ENCODE measurements at places on chromosomes 1 and 21. TPM values are rescaled to one million over a fixed set of nuclear protein-coding genes. Genes with fewer than 3 reads are reported as not detected.

Gene MIS18A
- 21.9 TPM for total RNA-seq

Gene S1PR1
- total RNA-seq, result 0.84 TPM

Gene SYCP1
- total RNA-seq, result not detected

Gene FTCD
- 0.20 TPM for total RNA-seq

Gene CRNN
- not detected for total RNA-seq

Gene RHEX
- not detected for total RNA-seq

Gene B3GALT2
- 0.96 TPM for total RNA-seq

Gene SPRR3
- total RNA-seq, result not detected

Gene ADCY10
- total RNA-seq, result under 0.01 TPM

Gene GBP5
- not detected for total RNA-seq

Gene PRRX1
- 52.6 TPM for total RNA-seq

Gene TMEM82
- not detected for total RNA-seq

Gene CLDN14
- not detected for total RNA-seq

Gene IPO13
- 23.2 TPM for total RNA-seq

Gene GPR37L1
- total RNA-seq, result not detected

Gene ABCA4
- 0.10 TPM for total RNA-seq

DNA sequence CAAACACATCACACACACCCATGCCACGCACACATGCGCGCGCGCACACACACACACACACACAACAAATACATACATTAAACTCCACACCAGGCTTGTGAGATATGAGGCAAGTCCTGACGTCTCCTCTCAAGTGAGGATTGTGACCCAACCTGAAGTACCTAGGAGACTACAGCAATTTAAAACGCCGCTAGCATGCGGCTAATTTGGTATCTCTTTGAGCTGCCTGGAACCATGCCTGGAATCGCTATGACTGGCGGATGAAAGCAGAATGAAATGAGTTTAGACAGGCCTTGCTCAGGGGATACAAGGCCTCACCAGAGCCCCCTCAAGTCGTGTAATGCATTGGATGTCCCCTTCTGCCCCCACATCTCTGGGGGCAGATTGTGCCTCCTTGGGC lies 1.6 kb upstream of the RAB7B start:
- no peak for DNase-seq

GRCh38 chr1:21293537-21294265 lies 3.4 kb upstream of the ECE1 start:
- DNase-seq, result no peak

GRCh38 chr1:160423966-160424365 lies 23.6 kb downstream of the VANGL2 start:
- no peak for DNase-seq

GRCh38 chr1:239084459-239085080 lies 301.8 kb upstream of the CHRM3 start:
- DNase-seq, result no peak

DNA sequence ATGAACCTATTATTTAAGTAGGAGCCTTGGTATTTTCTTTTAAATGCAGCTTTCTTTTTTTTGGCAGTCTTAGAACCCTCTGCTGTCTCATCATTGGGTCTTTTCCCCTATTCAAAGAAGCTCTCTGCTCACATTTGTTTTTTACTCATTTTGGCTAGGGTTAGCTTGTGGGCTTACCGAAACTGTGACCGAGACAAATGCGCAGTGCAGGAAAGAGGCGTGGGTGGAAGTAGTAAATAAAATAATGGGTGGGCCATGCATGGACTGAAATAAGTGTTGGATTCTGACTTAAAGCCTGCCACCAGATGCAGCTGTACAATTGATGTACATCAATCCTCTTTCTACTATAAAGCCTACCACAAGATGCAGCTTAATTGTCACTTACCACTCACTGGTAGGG lies 14.7 kb downstream of the XPR1 start:
- no peak for DNase-seq

GRCh38 chr21:35426469-35426868 lies 377.4 kb upstream of the RUNX1 start:
- no peak for DNase-seq

GRCh38 chr21:43932005-43932404 lies 67.0 kb downstream of the AGPAT3 start:
- no peak for DNase-seq

- no peak for DNase-seq
Observed at GRCh38 chr1:211800925-211801607, 29.5 kb downstream of the LPGAT1 start.

- peak; percentile 52 for DNase-seq
Observed at GRCh38 chr1:195584870-195585624, 1023.2 kb downstream of the KCNT2 start.

DNA sequence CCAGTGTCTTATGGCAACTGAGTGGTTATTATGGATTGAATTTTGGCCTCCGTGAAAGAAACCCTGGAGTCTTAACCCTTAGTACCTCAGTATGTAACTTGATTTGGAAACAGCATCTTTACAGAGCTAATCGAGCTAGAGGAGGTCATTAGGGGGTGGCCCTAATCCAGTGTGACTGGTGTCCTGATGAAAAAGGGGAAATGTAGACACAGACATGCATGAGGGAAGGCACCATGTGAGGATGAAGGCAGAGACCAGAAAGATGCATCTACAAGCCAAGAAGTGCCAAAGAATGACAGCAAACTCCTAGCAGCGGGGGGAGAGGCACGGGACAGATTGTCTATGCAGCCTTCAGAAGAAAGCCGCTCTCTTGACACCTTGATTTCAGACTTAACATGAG lies 14.7 kb downstream of the DOP1B start:
- no peak for DNase-seq

GRCh38 chr1:98268316-98268715 lies 347.5 kb upstream of the DPYD start:
- no peak for DNase-seq

GRCh38 chr1:37714689-37715088 lies 22.4 kb downstream of the CDCA8 start:
- no peak for DNase-seq

GRCh38 chr1:81228926-81229325 lies 571.8 kb upstream of the ADGRL2 start:
- DNase-seq, result no peak

GRCh38 chr1:26388791-26389445 lies 16.4 kb upstream of the ZNF683 start:
- DNase-seq, result no peak

GRCh38 chr1:194289569-194290266 lies 1103.3 kb upstream of the B3GALT2 start:
- DNase-seq, result no peak

GRCh38 chr1:3978990-3979325 lies 78.9 kb upstream of the C1orf174 start:
- DNase-seq, result no peak

DNA sequence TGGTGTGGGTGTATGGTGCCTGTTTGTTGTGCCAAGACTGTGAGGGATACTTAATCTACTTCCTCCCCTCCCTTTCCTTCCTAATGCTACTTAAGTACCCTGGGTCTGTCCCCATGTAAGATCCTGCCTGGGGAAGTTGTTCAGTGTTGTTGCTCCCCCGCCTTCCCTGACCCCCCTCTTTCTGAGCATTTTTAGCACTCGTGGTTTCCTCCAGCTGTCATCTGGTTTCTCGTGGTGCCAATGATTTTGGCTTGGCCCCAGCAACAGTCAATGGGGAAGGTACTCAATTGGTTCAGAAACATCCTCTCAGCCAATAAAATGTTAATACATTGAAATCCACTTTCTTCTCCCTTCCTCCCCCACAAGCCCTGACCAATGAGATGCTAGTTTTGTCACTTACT lies 8.0 kb upstream of the B4GALT3 start:
- DNase-seq, result peak; percentile 81

- no peak for DNase-seq
Observed at GRCh38 chr1:203140743-203141520, 13.4 kb downstream of the ADORA1 start.

- peak; percentile 41 for DNase-seq
Observed at GRCh38 chr1:98387701-98388100, 273.8 kb upstream of the SNX7 start.

DNA sequence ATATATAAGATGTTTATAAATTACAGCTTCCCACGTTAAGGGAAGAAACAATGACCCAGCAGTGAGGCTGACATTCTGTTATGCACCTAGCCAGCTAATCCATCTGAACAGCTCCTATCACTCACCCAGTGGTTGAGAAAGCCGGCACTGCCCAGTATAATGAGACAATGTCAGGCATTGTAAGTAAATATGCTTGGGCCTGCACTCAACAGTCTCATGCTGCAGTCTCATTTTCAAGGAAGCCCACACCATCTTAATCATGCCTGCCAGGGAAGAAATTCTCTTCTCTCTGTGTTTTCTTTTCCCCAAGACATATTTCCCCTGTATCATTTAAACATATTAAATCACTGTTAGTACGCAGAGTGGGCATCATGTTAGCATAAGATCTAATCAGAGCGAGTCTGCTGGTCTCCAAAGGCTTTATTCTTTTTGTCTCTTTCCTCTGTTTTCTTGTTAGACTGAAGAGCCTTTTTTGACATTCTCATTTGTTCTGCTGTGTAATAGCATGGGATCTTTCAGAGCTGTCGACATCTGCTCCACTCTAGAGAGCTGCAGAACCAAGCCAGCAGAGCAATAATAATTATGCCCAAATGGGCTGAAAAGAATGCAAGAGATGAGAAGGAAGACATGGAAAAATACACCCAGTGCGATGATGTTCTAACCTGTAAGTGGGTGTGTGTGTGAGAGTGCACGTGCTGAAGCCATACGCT lies 67.6 kb upstream of the SLC22A15 start:
- no peak for DNase-seq

DNA sequence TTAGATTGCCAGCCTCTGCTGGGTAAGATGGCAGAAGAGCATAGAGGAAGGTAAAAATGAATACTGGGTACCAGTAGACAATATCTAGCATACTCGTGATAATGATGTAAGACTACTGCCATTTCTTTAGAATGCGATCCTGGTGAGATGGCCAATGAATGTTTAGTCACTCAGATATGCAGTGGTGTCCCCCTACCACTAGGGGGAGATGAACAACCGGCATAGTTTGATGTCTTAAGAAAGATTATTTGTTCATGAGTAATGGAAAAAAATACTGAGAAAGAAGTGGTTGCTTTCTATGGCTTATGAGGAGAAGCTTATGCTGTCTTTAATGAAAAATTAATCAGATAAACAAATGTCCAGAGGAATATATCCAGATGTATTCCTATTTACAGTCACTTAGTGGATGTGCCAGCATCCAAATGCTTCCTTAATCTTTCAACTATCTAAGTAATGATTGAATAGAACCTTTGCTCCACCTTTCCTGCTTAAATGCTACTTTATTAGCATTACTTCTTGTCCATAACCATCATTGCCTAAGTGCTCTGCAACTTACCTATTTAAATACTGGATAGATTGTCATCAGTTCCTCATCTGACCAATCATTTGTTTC lies 256.6 kb downstream of the ST6GALNAC3 start:
- DNase-seq, result peak; percentile 57

DNA sequence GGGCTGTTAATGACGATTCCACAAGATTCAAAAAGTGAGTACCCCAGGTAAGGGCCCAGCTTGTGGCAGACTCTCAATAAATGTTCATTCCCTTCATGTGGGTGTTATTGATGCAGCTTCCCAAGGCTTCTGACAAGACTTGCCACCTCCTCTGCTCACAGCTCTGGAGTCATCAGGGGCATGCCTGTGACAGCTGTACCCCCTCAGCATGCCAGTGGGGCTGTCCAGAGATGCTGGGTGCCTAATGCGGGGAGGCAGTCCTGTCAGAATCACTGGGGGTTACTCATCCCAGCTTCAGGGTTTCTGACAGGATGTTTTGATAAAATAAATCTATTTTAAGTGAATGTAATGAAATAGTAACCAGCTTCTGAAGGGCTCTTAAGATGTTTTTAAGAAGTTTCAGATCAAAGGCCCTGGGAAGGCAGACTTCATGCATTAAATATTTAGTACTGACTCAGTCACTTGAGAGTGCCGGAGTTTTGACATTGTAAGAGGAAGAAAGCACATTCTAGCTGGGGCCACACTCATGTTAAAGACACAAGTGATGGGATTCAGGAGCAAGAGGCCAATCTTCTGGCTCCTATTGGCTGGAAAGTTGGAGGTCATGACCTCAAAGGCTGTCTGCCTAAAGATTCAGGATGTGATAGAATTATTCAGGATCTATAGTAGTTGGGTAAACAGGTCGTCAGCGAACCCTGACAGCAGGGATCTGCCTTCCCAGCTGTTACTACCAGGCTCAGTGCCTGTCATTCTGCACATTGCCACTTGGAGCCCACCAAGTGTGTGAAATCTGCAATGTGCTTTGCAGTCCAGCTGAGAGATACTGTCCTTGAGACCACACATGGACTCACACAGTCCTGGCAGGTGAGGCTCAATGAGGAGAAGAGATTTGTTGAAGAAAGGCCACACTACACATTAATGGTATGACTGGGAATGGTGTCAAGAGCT lies 239.6 kb upstream of the BEND5 start:
- peak; percentile 1 for DNase-seq

Data from RPMI7951 (cell line).